ENCODE measurements at places on chromosomes 7 and 10.

- no peak for DNase-seq
These were observed 254.9 kb upstream of the PHF14 start for GRCh38 chr7:10718768-10719167.

DNA sequence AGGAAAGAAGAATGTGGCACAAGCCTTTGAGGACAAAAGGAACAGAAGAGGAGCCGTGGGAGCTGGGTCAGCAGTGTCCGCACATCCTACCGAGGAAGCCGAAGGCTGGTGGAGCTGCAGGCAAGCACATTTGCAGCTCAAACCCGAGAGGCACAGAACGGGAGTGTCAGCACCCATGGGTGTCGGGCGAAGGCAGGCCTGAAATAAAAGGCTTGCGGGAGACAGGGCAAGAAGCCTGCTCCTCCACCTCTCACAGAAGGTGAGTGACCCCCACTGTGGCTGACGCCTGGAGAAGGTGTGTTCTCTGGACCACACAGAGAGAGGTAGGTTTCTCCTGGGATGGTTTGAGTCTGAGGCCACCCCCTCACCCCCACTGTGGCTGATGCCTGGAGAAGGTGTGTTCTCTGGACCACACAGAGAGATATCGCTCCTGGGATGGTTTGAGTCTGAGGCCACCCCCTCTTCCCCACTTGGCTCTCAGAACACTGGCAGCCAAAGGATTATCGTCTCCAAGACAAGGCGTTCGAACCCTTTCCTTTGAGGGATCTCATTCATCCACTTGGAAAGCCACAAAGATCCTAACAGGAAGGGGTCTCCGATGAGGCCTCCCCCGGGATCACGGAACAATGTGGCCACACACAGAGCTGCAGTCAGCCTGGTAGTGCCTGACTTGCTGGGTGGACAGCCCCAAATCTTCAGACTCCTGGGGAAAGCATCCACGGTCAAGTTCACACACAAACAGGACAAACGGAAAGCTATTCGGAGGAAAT, 21.6 kb upstream of the GTPBP4 start:
- peak; percentile 45 for DNase-seq

DNA sequence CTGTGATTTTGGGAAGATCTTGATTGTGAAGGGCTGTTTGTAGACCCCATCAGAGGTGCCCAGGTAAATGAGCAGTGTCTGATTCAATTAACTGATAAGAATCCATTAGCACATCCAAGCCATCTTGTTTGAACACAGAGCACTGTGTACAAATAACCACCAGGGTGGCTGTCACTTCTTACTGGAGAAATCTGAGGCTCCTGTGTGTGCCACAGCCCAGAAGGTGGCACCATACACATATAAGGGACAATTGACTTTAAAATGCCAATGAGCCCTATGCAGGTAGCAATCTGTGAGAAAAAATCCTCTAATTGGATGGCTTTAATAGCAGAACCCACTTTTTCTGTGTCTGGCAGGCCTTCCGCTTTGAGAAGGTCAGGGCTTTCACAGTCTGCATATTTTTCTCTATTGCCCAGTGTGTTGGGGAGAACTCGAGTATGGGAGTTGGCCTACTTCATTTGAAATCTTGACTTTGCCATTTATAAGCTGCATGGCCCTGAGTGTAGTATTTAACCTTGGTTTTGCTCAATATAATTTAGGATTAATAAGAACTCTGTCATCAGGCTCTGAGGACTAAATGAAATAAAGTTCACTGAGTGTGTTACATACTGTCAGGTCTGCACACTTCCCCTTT, 517.4 kb downstream of the CCSER2 start:
- DNase-seq = no peak

GRCh38 chr7:5605775-5606634, 175.5 kb downstream of the RNF216 start:
- DNase-seq = no peak

- DNase-seq = no peak
These were observed 22.3 kb downstream of the ZNF518A start for GRCh38 chr10:96152437-96152836.

- DNase-seq = no peak
These were observed 148.0 kb downstream of the BICC1 start for GRCh38 chr10:58660575-58661255.

- peak; percentile 64 for DNase-seq
These were observed 219.3 kb downstream of the DNAJB6 start for GRCh38 chr7:157555944-157556641.

- DNase-seq = no peak
These were observed 48.7 kb upstream of the PPP1R3C start for GRCh38 chr10:91681361-91682276.

DNA sequence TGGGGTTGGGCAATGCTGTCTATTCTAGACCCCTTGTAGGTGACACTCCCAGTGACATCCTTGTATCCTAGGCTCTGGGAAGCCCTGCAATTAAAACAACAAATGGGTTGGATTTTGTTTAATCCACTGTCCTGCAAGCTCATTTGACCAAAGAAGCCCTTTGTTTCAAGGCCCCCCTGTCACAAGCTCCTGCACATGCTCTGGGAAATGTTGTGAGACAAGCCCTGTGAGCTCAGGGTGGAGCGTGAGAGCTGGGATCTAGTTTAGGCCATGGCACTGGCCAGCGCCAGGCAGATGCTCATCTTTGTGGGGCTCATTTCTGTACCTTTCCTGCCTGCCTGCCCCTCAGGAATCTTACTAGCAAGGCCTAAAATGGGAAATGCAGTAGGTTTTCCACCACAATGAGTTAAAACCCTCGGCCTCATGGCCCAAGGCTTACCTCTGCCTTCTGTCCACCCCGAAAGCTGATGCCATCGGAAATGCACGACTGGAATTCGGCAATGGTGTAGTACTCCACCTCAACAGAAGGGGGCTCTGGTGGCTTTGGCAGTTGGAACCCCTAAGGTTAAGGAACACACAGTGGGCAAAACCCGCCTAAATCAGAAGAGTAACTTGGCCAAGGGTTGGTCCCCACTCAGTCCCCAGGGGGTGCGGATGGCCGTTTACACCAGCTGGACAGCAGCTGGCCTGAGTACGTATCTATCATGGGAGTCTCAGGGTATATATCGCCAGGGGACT, 112.0 kb downstream of the NEURL1 start:
- no peak for DNase-seq

- no peak for DNase-seq
These were observed 171.9 kb downstream of the TPST1 start for GRCh38 chr7:66377045-66377444.

DNA sequence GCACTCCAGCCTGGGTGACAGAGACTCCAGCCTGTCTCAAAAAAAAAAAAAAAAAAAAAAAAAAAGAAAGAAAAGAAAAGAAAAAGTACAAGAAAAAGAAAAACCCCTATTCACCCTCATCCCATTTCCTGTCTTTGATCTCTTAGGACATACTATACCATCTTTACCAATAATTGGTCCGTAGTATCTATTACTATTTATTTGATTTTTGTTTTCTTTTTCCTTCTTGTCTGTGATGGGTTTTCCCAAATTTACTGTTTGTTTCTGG, 41.6 kb downstream of the PDIA4 start:
- DNase-seq = no peak

GRCh38 chr7:31122649-31123058, 70.5 kb downstream of the ADCYAP1R1 start:
- peak; percentile 60 for DNase-seq

GRCh38 chr10:104417637-104418292, 64.1 kb downstream of the CFAP58 start:
- DNase-seq = no peak

DNA sequence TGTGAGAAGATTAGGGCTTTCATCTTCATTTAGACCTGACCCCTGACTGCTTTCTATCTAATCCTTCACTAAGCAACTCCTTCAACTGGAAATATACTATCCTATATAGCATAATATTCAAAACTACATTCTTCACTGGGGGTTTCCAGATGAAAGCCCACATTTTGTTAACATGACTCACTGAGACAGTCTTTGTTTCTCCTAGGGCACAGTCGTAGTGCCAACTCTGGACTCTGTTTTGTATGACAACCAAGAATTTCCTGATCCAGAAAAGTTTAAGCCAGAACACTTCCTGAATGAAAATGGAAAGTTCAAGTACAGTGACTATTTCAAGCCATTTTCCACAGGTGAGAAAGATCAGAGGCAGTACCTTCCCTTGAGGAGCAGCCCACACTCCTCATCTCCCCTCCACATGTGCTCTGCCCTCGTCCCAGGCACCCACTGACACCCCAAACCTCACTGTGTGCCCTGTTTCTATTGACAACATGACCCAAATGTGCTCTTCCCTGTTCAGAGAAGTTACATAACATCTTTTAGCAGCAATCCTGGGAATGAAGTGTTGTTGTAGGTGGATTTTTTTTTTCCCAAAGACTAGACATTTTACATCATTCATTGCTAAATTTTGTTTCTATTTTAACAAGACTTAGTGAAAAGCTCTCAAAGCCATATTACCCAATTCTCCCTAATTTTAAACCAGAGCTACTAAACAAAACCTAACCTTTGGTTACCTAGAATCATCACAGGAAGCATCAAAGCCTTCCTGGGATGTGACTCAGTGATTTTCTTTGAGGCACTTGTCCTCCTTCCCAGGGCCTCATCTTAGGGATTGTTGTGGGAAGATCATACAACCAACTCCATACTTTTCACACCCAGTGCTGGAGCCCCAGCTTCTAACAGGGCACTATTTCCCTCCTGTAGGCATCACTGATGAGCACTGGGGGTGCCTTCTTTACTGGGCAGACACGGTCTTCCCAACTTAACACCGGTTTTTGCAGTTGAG, 10.7 kb downstream of the CYP2E1 start:
- DNase-seq = no peak

GRCh38 chr7:137964824-137965545, 36.9 kb downstream of the CREB3L2 start:
- no peak for DNase-seq

- DNase-seq = no peak
These were observed 17.3 kb downstream of the ELMO1 start for GRCh38 chr7:37431413-37431812.

GRCh38 chr7:138658889-138659288, 42.3 kb downstream of the SVOPL start:
- DNase-seq = no peak

DNA sequence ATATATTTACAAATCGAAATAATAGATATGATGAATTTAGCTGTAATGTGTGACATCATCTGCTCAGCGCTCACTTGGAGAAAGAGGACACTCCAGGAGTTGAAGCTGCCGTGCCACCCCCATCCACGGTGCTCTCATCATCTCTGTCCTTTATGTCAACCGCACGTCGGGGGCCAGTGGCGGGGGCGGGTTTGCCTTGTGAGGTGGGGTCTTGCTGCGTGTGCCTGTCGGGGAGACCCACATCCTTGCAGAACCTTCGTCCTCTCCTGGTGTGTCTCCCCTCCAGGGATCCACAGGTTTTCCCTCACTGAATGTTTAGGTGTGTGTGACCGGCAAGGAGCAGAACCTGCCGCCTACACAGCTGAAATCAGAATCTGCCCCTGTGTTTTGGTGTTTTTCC, 71.6 kb downstream of the INPP5A start:
- peak; percentile 73 for DNase-seq

GRCh38 chr10:46544989-46545791, 11.3 kb downstream of the GPRIN2 start:
- DNase-seq = peak; percentile 89

DNA sequence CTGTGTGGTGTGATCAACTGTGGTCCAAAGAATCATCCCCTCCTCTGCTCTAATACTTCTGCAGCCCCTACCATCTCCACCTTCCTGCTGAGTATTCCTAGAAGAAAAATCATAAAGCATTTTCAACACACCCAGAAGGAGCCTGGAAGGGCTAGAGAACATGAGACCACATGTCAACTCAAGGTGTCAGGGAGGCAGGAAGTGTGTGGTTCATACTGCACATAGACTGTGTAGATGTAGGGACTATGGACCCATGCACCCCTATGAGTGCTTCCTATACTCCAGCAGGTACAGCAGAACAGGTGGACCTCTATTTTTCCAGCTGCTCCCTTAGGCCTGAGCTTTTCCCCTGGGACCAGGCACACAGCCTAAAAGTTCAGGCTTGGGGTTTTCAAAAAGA, 2.6 kb upstream of the ZNF746 start:
- DNase-seq = no peak

- DNase-seq = no peak
These were observed 205.8 kb upstream of the HDAC9 start for GRCh38 chr7:18289788-18290187.

GRCh38 chr10:89702121-89702480, 711 bp downstream of the KIF20B start:
- no peak for DNase-seq

- DNase-seq = no peak
These were observed 69.4 kb downstream of the TBXAS1 start for GRCh38 chr7:139898483-139898882.

DNA sequence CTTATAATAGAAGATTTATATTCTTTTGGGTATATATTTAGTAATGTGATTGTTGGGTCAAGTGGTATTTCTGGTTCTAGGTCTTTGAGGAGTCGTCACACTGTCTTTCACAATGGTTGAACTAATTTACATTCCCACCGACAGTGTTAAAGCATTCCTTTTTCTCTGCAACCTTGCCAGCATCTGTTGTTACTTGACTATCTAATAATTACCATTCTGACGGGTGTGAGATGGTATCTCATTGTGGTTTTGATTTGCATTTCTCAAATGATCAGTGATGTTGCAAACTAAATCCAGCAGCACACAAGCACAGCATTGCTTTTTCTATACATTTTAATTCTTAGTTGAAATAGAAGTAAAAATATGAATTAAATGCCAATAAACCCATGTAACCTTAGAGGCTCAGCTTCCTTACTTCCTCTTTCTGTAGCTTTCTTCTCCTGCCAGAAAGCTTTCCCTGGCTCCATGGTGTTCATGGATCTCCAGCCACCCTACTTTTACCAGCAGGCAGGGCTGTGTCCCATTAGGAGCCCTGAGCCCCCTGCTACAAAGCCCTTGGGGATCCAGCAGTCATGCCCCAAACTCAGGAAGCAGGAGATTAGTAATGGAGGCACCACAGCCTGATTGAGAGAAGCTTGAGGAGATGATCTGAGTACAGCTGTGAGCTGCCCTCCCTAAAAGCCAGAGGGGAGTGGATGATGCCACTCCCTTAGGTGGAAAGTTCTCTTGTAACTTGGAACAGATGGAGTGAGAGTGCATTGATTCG, 158.6 kb downstream of the TMEM178B start:
- no peak for DNase-seq

DNA sequence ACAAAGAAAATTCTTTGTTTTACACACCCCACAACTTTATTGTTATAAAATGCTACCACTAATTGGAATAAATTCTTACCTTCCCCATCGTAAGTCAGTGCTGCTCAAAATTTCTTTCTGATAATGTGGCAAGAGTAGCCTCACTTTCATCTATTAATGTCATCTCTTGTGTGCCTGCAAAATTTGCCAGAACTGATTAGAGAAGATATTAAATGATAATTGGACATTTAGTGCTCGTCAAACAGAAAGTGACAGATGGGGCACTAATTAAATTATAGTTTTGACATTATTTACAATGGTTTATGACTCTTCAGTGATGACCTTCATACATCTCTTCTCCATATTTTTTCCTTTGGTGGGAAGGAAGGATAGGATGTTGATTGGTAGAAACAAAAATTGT, 690.9 kb downstream of the NXPH1 start:
- DNase-seq = no peak

- peak; percentile 59 for DNase-seq
These were observed 71.7 kb downstream of the COBL start for GRCh38 chr7:51244885-51245284.

All from mesenteric fat pad (tissue), 1 donor.